ENCODE measurements at places on chromosomes 2 and 18.

- DNase-seq = no peak
Observed at GRCh38 chr18:48693625-48694262, 154.9 kb downstream of the CTIF start.

DNA sequence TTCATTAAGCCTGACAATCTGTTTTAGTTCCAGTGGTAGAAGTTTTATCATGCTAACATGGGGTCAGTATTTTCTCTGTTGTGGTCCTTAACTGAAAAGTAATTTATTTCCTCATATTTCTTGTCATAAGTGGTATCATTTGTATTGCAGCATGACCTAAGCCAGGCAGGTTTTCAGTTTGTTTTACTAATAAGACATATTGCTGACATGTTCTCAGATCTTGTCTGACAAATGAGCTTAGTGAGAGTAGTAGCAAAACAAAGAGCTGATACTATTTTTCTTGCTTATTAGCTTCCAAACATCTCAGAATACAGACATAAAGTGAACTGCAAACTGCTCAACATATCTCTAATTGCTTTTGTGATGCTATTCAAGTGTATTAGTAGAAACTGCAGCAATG is 293.6 kb downstream of the DSEL start:
- DNase-seq = no peak

GRCh38 chr2:143856978-143857377 is 662.9 kb downstream of the ZEB2 start:
- no peak for DNase-seq

DNA sequence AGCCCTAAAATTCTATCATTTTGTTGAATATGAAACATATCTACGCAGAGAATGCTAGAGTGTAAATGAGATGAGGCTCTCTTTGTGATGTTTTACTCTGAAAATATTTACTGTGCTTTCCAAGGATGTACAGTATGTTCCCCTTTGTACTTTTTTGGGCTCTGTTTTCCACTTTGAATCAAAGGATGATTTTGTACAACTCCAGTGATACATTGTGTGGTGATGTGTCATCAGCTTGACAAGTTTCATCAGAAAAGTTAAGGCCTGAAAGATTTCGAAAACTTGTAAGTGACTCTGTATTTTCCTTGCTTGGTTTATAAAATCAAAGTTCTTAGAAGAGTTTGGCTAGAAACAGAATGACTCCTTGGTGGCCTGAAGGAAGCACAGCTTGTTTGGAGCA is 206.3 kb downstream of the LTBP1 start:
- no peak for DNase-seq

- DNase-seq = no peak
Observed at GRCh38 chr2:168552450-168552856, 96.4 kb downstream of the CERS6 start.

- peak; percentile 32 for DNase-seq
Observed at GRCh38 chr2:225584796-225585195, 185.3 kb downstream of the NYAP2 start.

GRCh38 chr2:133503323-133503722 is 64.9 kb downstream of the NCKAP5 start:
- DNase-seq = no peak

DNA sequence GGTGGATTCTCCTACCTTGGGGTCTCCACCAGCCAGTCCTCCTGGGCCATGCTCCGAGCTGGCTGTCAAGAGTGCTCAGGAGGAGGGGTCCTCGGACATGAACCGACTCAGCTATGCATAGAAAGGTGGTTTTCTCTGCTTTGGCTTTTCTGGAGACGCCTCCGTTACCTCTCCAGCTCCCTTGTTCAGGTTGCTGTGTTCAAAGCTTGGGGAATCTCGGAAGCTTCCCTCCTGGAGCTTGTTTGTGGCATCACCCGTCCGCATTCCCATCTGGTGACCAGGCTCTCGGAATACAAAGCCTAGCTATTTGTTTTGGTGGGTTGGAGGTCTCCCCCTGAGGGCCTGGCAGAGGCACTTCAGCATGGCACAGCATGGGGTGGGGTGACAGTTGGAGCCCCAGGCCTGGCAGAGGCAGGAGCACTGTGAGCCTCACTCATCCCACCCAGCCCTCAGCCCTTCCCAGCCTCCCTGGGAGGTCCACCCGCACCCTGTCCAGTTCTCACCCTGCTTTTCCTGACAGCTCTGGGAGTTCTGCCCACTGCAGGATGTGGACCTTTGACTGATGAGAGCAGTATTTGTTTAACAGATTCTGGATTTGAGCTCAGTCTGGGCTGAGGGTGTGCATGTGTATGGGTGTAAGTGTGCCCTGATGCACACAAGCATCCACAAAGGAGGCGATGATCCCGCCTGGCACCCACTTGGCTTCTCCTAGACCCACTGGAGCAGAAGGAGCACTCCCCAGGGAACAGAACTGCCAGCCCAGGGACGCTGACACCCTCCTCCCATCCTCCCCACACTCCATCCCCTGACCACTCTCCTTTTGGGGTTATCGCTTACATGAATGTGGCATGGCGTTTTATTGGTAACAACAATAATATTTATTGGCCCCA is 107.3 kb upstream of the HS6ST1 start:
- no peak for DNase-seq

DNA sequence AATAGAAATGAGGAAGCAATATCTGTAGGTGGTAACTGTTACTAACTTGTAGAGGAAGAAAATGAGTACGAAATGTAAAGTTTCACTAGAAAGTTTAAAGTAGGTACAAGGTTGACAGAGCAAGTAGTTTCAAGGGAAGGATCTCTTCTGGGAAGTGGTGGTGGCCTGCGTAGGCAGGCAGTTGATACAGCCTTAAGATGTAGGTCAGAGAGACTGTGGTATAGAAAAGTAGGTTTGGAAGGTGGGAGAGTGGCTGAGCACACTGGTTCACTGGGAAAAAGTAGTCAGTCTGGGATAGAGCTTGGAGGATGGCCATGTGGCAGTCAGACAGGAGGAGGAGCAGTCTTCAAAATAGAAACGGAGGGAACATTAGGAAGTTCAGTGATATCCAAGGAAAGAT is 23.5 kb downstream of the KDM3A start:
- no peak for DNase-seq

GRCh38 chr2:126838716-126838985 is 60.0 kb upstream of the TEX51 start:
- no peak for DNase-seq

GRCh38 chr2:181955010-181955409 is 30.6 kb upstream of the PPP1R1C start:
- DNase-seq = peak; percentile 3

- DNase-seq = no peak
Observed at GRCh38 chr2:27118525-27119329, at the start of gene CGREF1. TSS of gene CGREF1 (minus strand) at chr2:27119128. CDS start at chr2:27104366, 14,762 bp downstream.

DNA sequence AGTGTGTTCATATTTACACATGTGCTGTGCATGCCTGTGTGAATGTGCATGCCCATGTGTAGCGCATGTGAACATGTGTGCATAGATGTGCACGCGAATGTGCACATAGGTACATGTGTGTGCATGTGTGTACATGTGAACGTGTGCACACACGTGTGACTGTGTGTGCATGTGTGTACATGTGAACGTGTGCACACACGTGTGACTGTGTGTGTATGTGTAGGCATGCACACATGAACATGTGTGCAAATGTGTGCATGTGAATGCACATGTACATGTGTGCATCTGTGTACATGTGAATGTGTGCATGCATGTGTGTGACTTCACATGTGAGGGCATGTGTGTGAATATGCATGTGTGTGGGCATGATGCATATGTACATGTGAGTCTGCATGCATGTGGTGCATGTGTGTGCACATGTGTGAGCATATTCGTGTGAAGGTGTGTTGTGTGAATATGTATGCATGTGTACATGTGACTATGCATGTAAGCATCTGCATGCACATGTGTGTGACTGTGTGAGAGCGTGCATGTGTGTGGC is 122.4 kb downstream of the PTGR3 start:
- no peak for DNase-seq

DNA sequence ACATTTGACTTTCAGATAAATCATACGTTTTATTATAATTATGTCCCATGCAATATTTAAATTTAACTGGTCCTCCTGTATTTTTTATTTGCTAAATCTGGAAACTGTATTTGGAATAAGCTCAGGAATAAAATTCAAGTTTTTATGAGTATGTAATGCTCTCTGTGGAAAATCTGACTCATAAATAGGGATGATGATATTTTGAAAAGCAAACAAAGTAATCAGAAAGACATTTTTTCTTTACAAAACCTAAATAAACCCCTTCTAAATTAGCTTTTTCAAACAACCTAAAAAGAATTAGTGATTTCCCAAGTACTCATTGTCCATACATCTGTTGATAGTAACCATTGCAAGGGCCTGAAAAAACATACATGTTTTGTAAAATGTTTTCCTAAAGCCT is 41.1 kb downstream of the ASB1 start:
- DNase-seq = no peak

DNA sequence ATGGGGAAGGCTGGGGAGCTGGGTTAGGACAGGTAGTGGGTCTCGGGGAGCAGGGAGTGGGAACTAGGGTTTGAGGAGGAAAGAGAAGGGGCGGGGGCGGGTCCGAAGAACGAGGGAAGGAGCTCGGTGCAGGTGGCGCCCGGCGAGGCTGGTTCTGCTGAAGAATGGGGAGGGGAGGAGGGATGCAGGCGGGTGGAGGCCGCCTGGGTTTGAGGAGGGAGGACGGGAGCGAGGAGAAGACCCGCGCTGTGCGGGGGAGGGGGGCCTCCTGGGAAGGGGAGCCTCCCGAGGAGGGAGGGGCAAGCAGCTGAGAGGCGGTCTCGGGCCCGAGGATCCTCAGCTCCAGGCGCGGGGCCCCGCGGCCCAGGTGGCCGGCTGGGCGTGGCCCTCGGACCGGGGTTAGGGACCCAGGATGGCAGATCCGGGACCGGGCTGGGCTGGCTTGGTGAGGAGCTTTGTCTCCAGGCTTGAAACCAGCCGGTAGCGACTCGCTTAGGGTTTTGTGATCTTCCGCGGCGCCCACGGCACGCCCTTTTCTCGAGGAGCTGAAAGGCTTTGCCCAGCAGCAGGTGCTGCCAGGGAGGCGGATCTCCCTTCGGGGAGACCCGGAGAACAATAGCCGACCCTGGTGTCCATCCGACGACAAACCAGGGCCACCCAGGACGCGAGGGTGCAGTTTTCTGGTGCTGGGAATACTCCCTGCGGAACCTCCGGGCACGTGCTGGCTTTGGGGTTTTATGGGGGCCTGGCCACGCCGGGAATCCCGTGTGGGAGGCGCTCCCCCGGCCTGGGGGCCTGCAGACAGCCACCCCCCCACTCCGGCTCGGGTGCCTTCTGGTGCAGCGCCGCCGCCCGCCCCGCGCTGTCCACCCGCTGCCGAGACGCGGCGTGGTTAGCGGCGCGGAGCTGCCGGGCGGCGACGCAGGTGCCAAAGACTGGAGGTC is 1.4 kb downstream of the DPYSL5 start:
- DNase-seq = peak; percentile 70

GRCh38 chr18:50722311-50722710 is 97.5 kb downstream of the MRO start:
- no peak for DNase-seq

DNA sequence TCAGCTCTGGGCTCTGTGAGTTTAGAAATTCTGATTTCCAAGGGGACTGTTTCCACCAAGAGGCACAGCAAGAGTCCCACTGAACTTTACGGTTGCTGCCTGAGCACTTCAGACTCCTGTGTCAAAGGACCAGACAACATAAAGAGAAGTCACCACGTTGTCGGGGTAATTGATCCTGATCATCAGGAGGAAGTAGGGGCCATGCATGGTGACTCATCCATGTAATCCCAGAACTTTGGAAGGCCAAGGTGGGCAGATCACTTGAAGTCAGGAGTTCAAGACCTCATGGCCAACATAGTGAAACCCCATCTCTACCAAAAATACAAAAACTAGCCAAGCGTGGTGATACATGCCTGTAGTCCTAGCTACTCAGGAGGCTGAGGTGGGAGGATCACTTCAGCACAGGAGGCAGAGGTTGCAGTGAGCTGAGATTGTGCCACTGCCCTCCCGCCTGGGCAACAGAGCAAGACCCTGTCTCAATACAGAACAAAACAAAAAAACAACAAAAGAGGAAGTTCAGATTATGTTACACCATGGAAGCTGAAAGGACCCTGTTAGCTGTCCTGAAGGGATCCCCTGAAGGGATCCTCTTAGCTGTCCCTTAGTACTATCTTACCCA is 9.4 kb upstream of the ASXL2 start:
- no peak for DNase-seq

DNA sequence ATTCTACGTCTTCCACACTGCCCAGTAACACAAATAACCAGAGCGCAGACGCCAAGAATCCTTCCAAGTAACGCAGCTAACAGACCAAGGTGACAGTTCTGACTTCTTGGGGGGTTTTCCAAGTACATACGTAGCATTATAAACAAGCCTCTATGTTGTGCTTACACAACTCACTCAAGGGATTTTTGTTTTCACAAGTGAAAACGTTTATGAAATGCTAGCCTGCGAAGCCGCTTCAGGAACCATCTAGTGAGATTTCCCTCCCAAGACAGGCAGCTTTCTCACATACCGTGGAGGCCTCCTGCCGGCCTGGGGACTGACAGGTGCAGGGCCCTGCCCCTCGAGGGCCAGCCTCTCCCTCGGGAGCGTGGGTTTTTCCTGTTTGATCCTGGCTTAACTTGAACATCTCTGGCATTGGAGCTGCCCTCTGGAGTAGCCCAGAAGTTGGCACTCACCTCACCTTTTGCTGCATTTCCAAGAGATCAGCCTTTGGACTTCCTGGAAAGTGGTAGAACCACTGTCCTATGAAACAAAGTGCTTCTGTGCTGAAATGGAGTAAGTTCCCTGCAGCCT is 151.1 kb downstream of the MBP start:
- no peak for DNase-seq

DNA sequence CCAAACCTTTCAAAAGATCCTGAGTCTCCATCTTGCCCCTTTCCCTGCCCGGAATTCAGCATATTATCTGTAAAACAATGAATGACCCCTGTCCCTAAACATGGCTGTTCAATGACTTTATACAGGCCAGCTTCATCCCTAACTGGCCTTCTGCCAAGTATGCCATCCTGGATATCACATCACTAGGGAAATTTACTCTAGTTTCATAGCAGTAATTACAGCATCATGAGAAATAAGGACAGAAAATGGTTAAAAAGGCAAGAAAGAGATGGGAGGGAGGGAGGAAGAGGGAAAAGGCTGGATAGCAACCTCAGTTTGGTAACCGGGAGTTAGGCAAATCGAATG is 4.4 kb downstream of the MBOAT2 start:
- no peak for DNase-seq

DNA sequence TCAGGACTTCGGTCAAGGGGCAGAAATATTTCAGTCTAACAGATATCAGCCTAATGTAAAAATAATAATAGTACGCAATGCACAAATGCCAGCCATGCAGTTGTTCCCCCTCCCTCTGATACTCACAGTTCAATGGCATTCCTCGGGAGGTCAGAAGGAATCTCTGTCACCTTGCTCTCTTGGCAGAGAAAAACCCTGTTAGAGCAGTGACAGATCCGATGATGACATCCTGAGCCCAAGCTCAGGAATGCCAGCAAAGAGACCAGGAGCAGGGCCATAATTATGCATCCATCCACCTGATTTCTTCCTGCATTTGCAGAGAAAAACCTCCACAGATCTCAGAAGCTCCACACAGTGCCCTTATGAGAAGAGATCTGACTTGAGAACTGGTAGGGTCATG is at the start of gene FSHR:
Gene FSHR, minus strand, starts transcription at position 376 of the 400 bp plus-strand sequence. Its CDS starts 98 bp downstream, at position 278.
- DNase-seq = no peak

Measured in SK-N-DZ (cell line).